ENCODE measurements at places on chromosomes 7 and 10.

GRCh38 chr7:43648473-43649406, 65.8 kb downstream of the STK17A start:
- no peak for DNase-seq

DNA sequence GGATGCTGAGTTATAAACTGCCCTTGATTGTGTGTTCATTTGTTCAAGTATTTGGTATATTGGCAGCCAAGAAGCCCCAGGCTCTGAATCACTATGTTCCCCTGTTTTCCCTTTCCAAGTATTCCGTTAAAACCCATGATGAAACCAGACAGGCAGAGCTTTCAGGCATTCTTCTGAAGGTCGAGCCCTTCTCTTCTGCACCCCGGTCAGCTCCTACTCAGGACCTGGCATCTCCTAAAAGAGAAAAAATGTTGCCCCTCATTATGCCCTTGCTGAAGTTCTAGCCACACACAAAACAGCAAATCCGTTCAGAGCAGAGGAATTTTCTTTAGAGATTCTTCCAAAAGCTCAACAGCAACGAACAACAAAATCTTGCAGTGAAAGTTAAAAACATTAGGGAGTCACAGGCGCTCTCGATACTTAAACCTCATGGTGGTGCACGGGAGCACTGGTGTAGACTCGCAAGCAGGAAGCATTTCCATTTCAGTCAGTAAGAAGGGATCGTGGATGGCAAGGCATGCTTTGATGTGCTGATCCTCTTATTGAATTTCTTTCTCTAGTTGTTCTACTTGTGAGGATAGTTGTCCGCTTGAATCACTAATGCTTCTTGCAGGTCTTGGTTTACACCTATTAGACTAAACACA, 264.9 kb downstream of the SKIDA1 start:
- DNase-seq: no peak

GRCh38 chr7:2657208-2657607, 25.4 kb downstream of the TTYH3 start:
- DNase-seq: no peak

DNA sequence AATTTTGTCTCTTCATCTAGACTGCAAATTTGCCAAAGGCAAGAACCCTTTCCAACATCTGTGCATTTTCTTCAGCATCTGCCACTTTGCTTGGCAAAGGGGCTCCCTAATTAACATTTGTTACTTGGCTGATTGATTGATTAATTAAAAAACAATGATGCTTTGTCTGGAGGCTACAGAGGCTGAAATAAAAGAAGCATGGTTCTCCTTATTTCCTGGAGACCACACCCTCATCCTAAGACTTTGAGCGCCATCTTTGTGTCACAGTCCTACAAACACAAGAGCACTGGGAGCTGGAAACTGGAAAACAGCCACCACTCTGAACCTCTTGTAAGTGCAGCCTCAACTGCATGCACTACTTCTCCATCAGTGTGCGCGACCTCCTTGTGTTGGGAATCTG, 189.2 kb downstream of the C7orf25 start:
- DNase-seq: no peak

DNA sequence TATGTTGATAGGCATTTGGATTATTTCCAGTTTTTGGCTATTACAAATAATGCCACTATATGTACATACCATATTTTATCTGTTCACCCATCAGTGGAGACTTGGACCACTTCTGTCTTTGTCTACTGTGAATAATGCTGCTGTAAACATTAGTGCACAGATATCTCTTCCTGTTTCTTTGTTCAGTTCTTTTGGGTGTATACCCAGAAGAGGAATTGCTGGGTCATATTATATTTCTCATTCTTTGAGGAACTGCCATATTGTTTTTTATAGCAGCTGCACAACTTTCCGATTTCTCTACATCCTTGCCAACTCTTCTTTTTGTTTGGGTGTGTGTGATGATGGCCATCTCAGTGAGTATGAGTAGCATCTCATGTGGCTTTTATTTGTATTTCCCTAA, 218.0 kb downstream of the LRMDA start:
- DNase-seq: no peak

DNA sequence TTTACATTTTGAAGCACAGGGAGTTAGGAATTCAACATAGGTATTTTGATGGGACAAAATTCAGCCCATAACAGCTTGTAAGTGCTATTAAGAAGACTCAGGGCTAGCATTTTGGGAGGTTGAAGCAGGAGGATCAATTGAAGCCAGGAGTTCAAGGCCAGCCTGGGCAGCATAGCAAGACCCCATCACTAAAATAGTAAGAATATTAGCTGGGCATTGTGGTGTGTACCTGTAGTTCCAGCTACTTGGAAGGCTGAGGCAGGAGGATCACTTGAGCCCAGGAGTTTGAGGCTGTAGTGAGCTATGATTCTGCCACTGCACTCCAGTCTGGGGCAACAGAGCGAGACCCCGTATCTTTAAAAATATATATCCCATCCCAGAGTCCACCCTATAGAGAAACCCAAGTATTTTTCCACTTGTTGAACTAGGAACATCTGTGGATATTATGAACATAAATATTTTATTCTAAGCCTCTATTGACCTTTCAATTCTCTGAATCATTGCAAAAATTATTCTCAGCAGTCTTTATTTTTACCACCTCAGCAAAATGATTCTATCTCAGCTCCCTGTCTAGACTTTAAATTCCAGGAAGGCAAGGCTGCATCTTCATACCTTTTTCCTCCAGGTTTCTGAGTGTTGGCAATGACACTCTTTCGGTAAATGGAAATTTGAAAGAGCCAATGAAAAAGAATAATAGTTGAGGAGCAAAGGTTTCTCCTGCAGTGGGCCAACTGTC, 181.0 kb downstream of the GALNT17 start:
- DNase-seq: no peak

DNA sequence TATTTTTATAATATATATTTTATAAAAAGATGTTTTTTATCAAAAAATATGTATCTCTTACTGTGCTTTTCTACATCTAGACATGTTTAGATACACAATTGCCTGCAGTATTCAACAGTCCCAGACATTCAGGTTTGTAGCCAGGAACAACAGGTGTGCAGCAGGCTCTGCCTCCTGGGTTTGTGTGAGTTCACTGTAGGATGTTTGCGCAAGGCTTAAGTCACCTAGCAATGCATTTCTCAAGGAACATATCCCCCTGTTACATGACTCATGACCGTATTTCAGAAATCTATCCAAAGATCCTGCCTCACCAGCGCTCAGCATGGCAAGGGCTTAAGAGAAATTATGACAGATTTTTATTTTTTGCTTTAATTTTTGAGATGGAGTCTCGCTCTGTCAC, 41.5 kb downstream of the PITRM1 start:
- DNase-seq: no peak

GRCh38 chr7:50621973-50622490, 56.8 kb upstream of the DDC start:
- DNase-seq: no peak

- DNase-seq: no peak
Measured at GRCh38 chr10:125375210-125375609, 214.8 kb upstream of the CTBP2 start.

DNA sequence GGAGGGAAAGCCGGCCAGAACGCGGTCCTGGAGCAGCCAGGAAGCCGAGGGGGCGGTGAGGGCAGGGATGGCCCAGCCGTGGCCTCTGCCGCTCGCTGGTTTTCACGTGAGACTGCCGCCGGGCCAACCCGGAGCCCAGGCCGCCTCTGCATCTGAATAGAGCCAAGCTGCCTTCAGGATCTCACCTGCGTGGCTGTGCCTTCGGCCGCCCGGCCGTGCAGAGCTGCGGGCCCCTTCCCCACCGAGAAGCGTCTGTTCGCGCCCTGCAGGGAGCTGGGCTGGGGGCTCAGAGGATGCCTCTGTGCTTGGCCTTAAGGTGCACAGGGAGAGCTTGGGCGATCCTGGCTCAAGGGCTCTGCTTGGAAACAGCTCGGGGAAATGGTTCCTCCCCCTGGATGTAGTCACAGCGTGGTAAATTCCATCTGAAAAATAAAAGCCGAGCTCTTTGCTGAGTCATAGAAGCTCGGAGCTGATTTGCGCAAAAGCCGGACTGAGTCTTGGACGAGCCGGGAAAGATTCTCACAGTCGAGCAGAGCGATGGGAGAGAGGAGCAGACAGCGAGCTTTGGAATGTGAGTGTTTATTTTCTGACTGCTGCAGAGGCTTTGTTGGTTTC, at the start of gene JAKMIP3:
Gene JAKMIP3 (plus strand): TSS at position 456 of the 615 bp plus-strand sequence. CDS start 38,863 bp downstream, outside the sequence.
- DNase-seq: no peak

- DNase-seq: no peak
Measured at GRCh38 chr10:133474027-133474426, 20.3 kb downstream of the SCART1 start.

- peak; percentile 17 for DNase-seq
Measured at GRCh38 chr7:64183126-64183742, 23.8 kb upstream of the ZNF735 start.

- no peak for DNase-seq
Measured at GRCh38 chr7:100893318-100893895, 2.3 kb downstream of the ACHE start.
